ENCODE measurements at places on chromosomes 7 and 10.

GRCh38 chr10:126561294-126561920, 109.1 kb downstream of the C10orf90 start:
- no peak for DNase-seq

DNA sequence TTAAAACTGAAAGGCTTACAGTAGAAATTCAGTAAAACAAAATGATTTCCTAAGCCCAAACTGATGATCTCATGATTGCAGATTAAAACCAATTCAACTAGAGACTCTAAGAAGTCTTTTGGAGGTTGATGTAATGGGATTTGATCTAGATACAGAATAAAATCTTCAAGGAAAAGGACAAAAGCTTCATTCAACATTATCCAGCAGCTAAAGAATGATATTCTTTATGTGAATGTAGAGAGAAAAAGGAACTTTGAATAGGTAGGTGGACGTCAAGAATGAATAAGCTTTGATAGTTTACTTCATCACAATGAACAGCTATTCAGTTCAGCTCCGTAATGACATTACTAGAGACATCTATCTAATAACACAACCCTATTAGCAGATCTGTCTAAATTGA, 744.4 kb downstream of the PHTF2 start:
- DNase-seq: no peak

DNA sequence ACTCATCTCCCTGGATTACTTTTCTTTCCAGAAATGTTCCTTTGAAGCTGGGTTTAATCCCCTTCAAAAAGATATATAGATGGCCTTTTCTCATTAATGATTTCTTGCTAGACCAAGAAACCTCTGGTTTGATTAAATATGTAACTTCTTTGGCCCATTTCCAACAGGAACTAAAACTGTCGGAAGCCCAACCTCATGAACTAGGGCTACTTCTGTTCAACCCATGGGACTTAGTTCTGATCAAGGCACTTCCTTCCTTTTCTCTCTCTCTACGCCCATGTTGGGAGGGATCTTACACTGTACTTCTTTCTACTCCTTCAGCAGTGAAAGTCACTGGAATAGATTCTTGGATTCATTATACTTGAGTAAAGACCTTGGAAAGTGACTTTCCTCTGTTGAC, 83.6 kb downstream of the TMEM106B start:
- DNase-seq: no peak

DNA sequence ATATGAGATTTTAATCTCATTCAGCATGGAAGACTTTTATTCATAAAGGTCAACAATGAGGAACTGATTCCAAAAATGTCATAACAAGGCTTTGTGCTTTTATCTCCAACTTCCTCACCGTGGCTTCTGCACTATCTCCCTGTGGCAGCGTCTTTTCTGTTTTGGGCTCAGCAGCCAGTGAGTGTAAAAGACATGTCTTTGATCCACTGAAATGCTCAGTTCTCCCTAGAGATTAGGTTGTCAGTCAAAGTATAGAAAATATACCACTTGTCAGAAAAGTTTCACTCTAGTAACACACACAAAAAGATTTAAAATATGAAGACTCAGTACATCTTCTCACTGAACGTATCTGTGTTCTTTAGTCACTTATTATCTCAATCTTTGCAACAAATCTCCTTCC, 901.8 kb upstream of the ZWINT start:
- DNase-seq: no peak
